ENCODE measurements at places on chromosomes 12 and 14. TPM values are rescaled to one million over a fixed set of nuclear protein-coding genes. Genes with fewer than 3 reads are reported as not detected.
A peak's percentile ranks its signal among the peaks of the same experiment; 100 is the strongest.

Gene PHETA1
- 13.6 TPM for polyA plus RNA-seq

DNA sequence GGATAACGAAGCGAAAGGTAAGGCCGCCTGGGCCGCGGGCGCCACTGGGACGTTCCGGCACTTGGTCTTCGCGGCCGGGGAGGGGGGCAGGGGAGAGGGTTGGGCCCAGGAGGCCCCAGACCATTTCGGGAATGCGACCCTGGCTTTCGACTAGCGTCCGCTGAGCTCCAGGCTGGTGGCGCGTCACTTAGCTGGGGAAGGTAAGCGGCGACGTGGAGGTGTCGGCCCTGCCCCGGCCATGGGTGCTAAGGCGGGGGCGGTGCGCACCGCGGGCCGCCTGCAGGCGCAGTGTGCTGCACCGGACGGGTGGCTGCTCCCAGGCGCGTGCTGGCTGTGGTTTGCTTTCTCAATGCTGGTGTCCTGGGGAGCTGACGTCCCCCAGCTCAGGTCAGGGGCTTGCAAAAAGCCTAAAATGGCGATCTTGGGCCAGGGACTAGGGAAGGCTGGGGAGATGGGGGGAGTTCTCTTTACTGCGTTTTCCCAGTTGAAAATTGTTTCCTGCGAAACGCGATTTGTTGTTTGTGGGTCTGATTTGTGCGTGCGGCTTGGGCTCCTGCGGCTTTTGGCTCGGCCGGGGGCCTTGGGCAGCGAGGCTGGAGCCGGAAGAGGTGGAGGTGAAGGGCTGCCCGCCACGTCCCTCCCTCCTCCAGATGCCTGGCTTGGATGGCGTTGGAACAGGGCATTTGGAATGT lies 1.2 kb downstream of the HOXC10 start:
- DNase-seq, result no peak

GRCh38 chr12:107134558-107134957 lies 41.2 kb upstream of the CRY1 start:
- DNase-seq, result no peak

GRCh38 chr14:100212476-100213333 lies 26.2 kb upstream of the YY1 start:
- no peak for DNase-seq

- no peak for DNase-seq
Measured at GRCh38 chr12:67452119-67452805, 183.1 kb downstream of the CAND1 start.

DNA sequence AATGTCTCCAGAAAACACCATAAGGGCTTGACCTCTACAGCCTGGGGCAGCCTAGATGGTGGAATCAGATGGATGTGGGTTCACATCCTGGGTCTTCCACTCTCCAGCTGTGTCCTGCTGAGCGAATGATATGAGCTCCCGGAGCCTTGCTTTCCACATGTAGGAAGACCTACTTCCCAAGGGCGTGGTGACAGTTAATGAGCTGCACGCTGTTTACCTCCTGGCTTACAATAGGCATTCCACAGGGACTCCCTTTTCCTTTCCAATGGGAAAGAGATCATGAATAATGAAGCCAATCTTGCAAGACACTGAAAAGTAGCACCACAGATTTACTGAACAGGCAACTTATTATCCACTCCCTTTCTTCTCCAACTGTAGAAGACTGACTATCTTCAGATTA lies 46.1 kb downstream of the TMTC1 start:
- DNase-seq, result no peak

- DNase-seq, result no peak
Measured at GRCh38 chr12:85476756-85477155, 196.7 kb downstream of the ALX1 start.

Gene STXBP6
- polyA plus RNA-seq, result 7.0 TPM

GRCh38 chr14:22112004-22112403 lies 438.4 kb upstream of the OR4E1 start:
- no peak for DNase-seq

Gene AKAP5
- 7.0 TPM for polyA plus RNA-seq

DNA sequence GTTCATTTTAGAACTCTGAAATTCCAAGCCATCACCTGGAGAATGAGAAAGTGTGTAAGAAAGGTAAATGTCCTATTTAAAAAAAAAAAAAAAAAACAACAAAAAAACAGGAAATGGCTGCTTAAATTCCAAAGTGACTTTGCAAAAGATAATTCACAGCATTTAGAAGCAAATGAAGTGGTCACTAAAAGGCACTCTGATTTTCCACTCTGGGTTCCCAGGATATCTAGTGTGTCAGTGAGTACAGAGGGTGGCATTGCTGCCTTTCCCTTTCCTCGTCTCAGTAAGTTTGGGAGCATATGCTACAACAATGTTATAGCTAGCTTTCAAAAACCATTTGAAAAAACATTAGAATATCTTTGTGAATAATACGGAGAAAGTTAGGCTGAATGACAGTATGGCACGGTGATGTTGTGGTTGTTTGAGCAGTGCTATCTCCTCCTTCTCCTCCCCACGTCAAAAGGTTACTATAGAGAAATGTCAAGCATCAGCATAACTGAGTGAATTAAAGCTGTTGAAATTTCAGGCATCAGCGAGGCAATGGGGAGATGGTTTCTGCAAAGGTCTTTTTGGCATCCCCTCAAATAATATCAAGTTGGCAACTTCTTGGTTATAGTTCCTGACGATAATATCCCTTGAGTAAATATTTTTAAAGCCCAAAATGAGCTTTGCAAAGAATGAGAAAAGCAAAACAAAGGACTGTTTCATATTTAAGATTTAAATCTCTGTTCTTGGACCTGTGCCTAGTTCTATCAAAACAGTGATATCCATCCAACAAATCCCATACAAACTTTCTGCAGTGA lies 164.5 kb upstream of the E2F7 start:
- no peak for DNase-seq

DNA sequence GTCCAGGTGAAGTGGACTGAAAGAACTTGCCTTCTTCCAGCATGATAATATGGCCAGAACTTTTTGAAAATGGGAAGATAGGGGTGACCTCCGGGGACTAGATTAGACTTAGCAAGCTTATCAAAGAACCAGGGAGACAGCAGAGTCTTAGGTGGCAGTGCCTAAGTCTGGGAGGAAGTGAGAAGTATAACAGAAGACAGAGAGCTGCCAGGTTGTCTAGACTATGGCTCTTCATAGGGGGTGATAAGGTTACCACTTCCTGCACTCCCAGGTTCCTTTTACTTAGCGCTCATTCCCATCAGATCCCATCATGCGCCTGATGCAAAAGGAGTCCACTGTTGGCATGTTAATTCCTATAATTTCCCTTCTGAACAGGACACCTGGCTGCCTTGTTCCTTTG lies 69.9 kb downstream of the PLXNC1 start:
- DNase-seq, result no peak

GRCh38 chr14:99347561-99347960 lies 75.6 kb upstream of the BCL11B start:
- no peak for DNase-seq

DNA sequence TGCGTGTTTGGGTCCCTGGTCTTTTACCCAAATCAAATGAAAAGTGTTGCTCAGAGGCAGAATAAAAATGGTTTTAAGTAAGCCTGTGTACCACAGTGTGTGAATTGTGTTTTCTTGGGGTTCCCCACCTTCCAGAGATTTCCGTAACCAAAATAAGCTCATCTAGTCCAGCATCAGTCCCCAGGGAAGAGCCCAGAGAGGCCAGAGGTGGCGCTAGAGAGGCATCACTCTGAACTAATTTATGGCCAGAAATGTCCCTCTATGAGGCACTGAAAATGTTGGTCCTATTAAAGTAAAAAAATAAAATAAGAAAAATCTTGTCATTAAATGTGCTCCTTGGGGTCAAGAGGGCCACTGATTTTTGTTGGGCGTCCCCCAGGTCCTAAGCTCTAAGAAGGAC lies 24.9 kb upstream of the PRKAB1 start:
- no peak for DNase-seq

DNA sequence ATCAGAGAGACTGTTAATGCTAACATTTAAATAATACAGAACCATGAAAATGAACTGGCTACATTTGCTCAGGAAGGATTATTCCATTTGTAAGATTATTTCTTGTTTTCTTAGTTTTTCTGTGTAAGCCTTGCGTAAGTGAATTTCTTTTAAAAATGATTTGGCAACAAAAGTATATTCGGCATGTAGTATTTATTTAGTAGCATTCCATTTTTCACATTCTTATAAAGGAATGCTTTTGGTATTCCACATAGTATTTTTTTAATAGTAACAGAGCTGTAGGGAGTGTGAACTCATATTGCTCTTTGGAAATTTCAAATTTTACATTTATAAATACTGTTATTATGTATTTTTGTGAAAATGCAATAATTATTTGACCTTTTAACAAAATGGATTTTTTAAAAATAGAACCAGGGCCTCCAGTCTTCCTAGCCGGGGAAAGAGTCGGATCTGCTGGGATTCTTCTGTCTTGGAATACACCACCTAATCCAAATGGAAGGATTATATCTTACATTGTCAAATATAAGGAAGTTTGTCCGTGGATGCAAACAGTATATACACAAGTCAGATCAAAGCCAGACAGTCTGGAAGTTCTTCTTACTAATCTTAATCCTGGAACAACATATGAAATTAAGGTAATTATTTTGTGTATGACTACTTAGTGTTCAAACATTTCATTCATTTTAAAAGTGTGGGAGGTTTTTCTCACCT lies 1.2 kb downstream of the PTPRQ start:
- DNase-seq, result no peak

Gene FOXG1
- polyA plus RNA-seq, result 0.04 TPM

GRCh38 chr14:31920001-31920400 lies 157.1 kb upstream of the ARHGAP5 start:
- DNase-seq, result no peak

DNA sequence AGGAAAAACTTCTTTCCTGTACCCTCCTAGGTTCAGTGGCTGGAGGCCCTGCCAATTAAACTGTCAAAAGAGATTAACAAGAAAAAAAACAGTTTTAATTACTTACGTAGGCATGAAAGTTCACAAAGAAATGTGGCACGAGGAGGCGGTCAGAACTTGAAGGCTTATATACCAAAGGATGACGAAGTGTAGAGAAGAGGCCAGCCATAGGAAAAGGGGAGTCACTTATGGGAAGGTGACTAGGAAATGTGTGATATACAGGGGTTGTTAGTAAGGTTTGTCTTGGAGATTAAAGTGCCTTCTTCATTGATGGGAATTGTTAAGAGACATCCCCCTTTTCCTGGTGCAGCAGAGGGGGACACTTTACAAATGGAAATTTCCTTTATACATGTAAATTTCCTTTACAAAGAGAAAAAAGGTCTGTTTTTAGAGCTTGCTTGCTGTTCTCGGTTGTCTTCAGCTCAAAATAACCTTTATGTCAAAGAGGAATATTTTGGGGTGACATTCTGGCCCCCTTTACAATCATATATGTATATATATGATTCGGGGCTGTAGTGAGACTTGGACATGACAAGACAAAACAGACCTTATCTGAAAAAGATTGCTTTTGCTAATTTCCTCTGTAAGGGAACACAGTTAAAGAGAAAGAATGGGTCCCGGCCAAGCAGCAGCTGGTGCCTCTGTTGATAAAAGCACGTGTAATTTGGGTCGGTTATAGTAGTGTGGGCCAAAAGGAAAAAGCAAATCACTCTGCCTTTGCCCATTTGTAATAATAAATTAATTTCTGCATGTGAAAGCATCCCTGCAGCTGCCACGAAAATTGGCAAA lies 38.6 kb downstream of the SYNE2 start:
- DNase-seq, result peak; percentile 50

Gene GPR68
- 2.2 TPM for polyA plus RNA-seq

DNA sequence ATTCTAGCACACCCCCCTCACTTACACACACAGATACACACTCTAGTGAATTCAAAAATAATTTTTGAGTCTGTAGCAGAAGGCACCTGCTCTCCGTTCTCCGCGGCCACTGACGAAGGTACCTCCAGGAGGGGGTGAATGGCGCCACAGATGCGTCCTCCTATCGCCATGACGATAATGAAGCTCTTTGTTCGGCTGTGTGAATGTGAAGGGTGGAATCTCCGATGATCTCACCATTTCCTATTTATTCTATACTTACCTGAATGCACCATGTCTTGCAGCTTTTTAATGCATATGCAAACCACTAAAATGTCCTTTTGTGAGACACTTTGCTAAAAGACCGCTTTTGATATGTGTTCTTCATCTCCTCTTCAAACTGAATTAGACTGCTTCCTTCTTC lies 162.7 kb downstream of the EGLN3 start:
- no peak for DNase-seq

DNA sequence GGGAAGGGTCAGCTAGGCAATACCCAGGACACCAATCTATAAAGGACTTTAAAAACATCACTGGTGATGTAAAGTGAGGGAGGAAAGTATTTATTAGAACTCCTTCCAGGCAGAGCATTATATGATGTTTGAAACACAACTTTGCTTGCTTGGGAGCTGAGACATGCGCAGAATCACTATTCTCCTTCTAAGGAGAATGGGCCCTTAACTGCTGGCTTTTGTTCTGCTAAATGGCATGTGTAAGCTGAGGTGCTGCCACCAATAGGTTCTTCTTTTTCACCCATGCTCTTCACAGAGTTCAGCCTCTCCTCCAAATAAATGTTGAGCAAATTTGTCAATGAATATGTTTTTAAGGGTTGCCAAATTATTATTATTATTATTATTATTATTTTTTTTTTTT lies 3.9 kb downstream of the STAC3 start:
- no peak for DNase-seq

Gene TAS2R7
- not detected for polyA plus RNA-seq

Gene ASPG
- polyA plus RNA-seq, result 25.4 TPM

- DNase-seq, result no peak
Measured at GRCh38 chr14:91956616-91957015, 9.1 kb upstream of the FBLN5 start.

DNA sequence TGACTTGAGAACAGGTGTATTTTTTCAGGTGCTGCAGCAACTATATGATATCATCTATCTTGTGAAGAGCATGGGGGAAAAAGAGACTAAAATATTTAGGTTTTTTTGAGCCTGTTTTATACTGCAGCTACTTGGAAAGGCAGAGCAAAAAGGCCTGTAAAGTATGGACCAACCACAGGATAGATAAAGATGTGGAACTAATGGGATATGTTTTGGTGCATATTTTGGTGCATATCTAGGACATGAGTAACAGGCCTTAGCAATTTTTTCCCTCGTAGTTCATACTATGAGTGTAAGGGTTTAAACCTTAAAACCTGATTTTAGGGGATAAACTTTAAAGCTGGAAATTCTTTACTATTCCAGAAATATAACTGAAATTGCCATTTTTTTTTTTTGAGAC lies 6.0 kb upstream of the GTSF1 start:
- DNase-seq, result no peak

DNA sequence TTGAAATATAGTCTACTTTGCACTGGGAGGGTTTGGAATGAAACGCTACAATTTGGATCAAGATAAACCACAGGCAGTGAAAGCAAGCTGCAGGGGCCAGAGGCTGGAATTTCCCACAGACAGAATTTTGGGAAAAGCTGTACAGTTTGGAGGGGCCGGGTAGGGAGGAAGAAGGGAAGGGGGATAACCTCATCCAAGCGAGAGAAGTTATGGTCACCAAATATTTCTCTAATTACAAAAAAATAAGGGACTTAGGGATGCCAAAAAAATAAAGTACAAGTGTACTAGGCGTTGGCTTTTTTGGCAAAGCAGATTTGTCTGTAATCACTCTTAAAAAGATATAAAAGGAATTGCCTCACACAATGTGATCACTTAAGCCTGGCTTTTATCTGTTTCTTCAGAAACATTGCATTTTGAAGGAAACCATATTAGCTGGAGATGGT lies 31.2 kb upstream of the ADGRD1 start:
- no peak for DNase-seq
